ENCODE measurements at places on chromosomes 6 and 20. TPM values are rescaled to one million over a fixed set of nuclear protein-coding genes. Genes with fewer than 3 reads are reported as not detected.

VSX1 gene
- not detected for total RNA-seq

FAM217A gene
- not detected for total RNA-seq

WFDC5 gene
- total RNA-seq: not detected

CGAS gene
- total RNA-seq: 4.5 TPM

SRPK1 gene
- 25.4 TPM for total RNA-seq

PDYN gene
- total RNA-seq: not detected

SLX4IP gene
- 1.7 TPM for total RNA-seq

FLRT3 gene
- 0.42 TPM for total RNA-seq

NHSL1 gene
- total RNA-seq: 8.6 TPM

C6orf163 gene
- 2.5 TPM for total RNA-seq

TGM3 gene
- total RNA-seq: not detected

SLC44A4 gene
- total RNA-seq: not detected

PHACTR3 gene
- total RNA-seq: 0.42 TPM

EFCAB8 gene
- 0.92 TPM for total RNA-seq

HMGCLL1 gene
- total RNA-seq: 0.83 TPM
